Esophagus squamous epithelium (tissue), 5 donors: ENCODE measurements at places on chromosomes 7 and 10.

GRCh38 chr7:139727151-139727705 lies 50.6 kb downstream of the HIPK2 start:
- DNase-seq: no peak

DNA sequence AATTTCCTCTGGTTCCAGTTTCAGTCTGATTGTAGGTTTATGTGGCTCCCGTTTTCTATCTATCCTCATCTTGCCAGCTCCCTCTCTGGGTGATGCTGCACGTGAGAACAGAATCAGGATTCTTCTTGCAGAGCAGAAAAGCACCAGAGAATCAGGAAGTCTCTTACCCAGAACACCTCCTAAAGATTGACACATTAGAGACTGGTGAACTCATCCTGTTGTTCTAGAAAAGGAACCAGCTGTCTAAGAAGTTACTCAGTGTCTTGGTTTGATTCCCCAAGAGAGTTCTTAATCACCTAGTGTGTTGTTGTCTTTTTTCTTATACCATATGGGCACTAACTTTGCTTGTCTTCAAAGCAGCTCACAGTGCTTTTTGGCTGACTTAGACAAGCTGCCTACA lies 152.4 kb downstream of the DGKI start:
- DNase-seq: no peak

GRCh38 chr7:100443096-100443840 lies 7.0 kb upstream of the PPP1R35 start:
- no peak for DNase-seq

- DNase-seq: no peak
These were observed 18.0 kb downstream of the PLEKHA8 start for GRCh38 chr7:30046127-30046770.

GRCh38 chr7:159197066-159197975 lies 52.7 kb upstream of the VIPR2 start:
- DNase-seq: no peak

GRCh38 chr7:17640730-17641377 lies 299.4 kb downstream of the SNX13 start:
- no peak for DNase-seq

DNA sequence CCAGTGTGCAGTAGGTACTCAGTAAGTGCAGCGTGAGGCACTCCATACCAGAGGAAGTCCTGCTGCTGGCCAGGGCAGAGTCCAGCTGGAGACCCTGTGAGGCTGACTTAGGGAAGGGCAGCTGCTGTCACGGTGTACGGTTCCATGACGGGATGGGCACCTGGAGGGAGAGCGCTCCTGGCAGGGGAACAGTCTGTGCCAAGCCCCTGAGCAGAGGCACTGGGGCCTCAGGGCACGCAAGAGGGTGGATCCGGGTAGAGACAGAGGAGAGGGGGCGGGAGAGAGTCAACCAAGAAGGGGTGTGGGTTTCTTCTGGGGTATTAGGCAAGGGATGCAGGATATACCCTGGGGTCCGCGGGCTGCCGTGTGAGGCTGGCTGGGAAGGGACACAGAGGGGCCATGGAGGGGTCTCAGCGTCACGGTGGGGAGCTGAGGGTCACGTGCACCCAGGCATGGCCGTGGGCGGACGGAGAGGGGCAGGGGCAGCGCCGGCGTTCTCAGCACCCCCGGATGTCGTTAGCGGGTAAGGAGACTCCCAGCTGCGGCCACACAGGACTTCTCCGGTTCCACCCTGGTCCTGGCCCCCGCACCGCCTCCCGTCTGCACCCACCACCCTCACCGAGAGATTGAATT lies 70.5 kb downstream of the MICALL2 start:
- DNase-seq: no peak

DNA sequence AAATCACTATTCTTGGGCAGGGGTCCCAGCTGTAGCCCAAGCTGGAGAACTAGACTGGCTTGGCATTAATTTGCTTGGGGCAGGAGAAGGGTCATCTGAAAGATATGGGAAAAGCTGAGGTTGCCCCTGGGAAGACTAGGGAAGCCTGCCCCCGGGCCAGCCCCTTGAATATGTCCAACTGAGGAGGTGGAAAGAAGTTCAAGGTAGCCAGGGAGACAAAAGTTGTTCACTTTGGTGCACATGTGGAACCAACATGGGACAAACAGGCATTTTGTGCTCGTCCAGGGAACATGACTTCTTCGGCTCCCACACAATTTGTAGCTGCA lies 1.4 kb upstream of the LRRC61 start:
- DNase-seq: no peak

GRCh38 chr7:23001610-23002009 lies 12.3 kb downstream of the HYCC1 start:
- no peak for DNase-seq

DNA sequence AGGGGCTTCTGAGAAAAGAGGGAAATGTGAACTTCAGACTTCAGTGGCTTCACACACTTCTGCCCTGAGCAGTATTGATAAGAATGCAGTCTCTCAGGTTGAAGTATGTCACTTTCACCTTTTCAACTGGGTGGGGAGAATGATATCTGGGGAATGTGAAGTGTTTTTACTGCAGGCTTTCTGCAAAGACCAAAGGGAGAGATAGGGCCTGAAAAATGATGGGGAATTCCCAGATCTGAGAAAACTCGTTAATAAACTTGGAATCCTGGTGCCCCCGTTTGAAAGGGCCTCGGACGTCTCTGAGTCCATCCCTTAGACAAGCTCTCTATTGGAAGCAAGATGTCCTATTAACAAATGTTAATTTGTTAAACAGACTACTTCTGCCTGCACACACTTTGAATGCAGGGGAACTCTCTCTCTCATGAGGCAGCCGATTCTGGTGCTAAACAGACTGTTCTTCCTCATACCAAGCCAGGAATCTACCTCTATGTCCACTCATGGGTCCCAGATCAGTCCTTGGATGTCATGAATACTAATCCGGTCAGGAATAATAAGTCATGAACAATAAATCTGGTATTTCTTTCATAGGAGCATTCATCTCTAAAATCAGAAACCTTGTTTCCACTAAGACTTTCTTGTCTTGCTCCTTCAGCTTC lies 193.6 kb downstream of the JCAD start:
- DNase-seq: no peak

DNA sequence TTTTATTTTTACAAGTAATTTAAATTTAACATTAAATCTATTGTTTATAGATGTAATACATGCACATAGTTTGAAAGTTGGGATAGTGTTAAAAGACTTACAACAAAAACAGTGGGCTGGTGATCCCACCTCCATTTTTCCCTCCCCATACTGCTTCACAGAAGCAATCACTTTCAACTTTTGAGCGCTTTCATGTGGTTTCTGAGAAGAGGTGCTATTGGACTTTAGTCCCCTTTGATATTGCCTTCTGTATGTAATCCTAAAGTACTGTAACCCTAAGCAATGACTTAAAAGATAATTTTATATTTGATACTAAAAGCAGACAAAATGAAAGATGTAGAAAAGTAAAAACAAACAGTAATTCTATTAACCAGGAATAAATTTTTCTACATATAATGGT lies 88.1 kb upstream of the FAM171A1 start:
- DNase-seq: no peak

DNA sequence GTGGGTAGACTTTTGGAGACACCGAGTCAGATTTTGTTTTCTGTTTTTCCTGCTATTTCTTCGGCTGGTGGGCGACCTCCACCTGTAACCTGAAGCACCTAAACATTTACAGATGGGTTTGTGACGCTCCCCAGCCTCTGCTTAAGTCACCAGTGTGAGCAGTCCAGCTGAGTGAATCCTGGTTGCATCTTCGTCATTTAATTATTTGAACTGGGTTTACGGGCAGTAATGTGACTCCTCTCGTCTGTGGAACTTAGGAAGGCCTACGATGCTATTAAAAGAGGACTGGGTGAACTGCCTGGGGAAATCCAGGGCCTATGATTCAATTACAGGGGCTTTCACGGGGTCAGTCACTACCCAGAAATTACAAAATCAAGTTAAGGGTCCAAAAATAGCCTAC lies 52.5 kb downstream of the WNT2 start:
- DNase-seq: no peak

DNA sequence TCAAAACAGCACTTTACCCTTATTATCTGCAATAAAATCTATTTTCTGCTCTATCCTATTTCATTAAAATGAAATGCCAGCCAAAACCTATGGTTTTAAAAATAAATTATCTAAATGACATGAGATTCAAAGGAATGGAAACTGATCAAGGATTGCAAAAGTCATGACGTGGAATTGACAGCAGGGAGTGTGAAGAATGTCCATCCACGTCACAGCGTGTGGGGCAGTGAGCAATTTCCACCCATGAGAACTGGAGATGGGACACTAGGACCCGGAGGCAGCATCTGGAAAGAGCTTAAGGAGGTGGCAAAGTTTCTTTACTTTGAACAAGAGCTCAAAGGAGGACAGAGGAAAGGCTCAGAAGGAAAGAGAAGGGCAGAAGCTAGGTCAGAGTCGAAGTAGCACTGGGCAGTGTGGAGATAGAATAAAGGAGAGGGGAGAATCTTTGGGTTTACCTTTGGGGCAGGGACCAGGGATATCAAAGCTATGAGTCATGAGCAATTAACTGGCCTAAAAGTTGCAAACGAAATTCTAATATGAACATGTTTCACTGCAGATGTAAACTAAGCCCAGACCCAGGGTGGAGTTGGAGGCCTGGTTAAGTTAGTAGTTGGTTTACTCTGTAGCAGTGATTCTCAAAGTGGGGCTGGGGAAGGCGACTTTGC lies 24.9 kb upstream of the STK17A start:
- no peak for DNase-seq

GRCh38 chr7:79774150-79774549 lies 320.7 kb upstream of the MAGI2 start:
- no peak for DNase-seq

DNA sequence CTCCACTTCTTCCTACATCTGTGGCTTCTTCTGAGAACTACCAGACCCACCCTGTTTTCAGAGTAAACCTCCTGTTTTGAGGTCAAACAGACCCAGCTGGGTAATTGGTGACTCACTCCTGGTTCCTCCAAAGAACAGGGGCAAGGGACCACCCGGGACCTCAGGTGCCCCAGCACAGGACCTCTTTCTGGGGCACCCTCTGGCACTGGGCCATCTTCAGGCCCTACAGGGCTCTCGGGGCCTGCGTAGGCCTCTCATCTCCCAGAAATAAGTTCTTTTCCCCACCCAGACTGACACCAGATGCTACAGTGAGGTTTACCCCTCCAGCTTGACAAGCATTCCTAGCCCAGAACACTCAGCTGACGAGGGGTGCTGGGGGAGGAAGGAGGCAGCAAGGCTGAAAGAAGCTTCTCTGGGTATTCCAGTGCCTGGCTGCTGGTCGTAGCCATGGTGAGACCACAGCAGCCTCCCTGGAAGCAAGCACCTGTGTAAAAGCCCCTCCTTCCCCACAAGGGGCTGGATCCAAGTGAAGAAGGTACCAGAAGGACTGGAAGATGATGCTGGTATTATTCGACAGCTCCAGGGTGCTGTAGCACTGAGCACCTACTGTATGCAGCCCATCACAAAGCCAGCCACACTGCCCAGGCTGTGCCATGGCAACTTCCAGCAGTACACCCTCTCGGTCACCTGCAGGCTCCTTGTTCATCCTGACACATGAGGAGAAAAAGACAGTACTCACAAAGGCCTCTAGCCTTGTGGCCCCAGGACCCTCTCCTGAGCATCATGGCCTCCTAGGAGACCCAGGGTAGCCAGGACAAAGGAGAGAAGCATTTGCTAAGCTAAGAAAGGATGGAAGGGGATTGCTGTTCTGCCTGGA lies 47.4 kb downstream of the ALOX5 start:
- DNase-seq: no peak

DNA sequence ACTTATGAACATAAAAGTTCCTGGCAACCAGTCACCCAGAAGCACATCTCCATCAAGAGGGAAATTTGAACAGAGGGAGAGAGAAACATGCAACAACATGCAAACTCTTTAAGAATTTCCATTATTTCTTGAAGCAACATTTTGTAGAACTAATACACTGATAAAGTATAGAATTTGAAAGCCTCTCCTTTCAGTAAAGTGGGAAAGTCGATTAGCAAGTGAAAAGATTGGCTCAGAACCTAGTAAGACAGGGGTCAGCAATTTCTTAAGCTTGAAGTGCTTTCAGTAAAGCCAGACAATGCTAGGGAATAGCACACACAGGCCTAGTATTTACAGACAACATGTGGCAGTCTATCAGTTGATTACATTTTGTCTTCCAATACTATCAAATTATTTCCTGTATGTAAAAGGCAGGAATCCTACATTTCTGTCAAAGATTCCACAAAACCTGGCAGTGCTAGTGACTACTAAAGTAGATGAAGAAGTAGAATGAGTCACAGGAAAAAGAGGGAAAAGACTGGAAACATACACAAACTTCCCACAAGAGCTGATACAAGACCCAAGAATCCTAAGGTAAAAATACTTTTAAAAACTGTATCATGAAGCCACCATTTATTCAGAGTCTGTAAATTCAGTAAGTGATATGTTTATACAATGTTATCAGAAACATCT lies 25.2 kb downstream of the DNAJC1 start:
- no peak for DNase-seq

DNA sequence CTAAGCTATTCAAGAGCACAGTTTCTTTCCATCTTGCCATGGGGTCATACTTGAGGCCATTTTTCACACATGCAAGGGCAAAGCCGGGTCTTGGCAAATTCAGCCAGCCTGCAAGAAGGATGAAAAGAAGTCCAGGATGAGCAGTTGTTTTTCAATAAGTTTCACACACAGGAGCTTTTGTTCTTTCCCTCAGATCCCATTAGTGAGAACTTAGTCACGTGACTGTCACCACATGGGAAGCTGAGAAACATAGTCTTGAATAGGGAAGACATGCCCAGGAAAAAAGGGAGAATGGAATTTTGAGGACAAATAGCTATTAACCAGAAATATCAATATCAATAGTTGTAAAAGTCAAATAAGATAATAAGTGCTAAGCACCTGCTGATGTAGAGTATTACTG lies 137.7 kb downstream of the AHR start:
- no peak for DNase-seq

DNA sequence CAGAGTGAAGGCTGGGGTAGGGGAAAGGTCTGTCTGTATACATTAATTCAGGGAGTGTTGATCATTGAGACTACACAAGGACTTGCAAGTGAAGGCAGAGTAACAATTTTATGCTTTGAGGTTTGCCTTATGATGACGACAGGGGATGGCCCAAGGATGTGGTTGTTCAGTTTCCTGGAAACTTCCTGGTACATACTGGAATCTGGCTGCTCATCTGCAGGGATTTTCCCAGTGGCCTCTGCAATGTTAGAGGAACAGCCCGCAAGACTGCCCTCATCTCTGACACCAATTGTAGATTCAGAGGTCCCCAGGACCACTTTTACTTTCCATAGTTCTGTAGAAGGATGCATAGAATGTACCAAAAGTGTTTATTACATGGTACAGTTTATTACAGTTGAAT lies 189.6 kb downstream of the TMEM178B start:
- DNase-seq: no peak

DNA sequence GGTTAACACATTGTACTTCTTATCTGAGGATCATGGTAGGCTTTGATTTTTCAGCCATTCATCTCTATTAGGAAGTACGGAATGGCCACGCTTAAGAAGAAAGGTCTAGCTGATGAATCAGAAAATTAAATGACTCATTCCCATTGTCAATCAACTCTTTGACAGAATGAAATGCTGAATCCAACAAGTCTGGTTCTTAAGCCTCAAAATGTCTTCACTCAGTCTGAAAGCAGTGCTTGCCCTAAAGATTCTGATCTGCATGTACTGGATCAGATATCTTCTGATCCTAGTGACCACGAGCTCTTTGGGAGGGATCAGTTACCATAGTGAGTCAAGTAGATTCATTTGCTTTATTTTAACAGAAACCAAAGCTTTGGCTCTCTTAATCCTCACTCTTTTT lies 5.7 kb upstream of the CELF2 start:
- DNase-seq: no peak

GRCh38 chr7:137716061-137716460 lies 130.7 kb downstream of the DGKI start:
- DNase-seq: no peak

- no peak for DNase-seq
These were observed 73.7 kb upstream of the PPIF start for GRCh38 chr10:79273604-79274003.
